HepG2 (cell line): ENCODE measurements at places on chromosomes 4 and X. TPM values are rescaled to one million over a fixed set of nuclear protein-coding genes. Genes with fewer than 3 reads are reported as not detected.
A peak's percentile ranks its signal among the peaks of the same experiment; 100 is the strongest.

The FABP2 gene
- 0.72 and 0.78 TPM in 2 replicates for polyA plus RNA-seq

DNA sequence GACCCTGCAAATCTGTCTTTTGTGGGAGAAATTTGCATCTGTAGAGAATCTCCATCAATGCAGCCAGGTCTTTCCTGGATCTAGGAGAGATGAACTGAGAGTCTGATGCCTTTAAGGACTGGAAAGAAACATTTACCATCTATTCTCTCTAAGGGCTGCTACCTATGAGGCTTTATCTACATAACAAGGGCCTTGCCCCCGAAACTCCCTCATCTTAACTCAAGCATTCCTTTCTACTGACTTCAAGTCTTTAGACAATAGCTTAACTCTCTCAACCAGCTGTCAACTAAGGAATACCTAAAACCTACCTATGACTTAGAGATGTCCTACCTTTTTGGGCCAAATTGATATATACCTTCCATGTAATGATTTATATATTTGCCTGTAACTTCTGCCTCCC lies 32.1 kb downstream of the MAGEB17 start:
- no peak for DNase-seq

DNA sequence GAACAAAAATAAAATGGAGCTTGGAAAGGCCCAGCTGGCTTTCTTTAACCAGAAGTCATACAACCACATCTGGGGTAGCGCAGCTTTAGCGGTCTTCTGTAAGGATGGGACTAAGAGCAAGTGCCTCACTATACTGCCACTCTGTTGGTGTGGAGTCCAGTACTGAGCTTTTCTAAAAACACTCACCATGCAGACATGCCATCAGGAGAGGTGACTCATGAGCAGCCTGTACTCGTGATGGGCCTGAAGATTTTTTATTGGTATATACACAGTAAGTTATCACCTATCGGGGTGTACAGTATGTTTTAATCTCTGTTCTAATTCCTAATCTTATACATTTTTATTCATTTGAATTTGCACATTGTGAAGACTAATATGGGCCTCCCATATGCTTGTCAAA lies 9.6 kb downstream of the PPP3CA start:
- no peak for DNase-seq

DNA sequence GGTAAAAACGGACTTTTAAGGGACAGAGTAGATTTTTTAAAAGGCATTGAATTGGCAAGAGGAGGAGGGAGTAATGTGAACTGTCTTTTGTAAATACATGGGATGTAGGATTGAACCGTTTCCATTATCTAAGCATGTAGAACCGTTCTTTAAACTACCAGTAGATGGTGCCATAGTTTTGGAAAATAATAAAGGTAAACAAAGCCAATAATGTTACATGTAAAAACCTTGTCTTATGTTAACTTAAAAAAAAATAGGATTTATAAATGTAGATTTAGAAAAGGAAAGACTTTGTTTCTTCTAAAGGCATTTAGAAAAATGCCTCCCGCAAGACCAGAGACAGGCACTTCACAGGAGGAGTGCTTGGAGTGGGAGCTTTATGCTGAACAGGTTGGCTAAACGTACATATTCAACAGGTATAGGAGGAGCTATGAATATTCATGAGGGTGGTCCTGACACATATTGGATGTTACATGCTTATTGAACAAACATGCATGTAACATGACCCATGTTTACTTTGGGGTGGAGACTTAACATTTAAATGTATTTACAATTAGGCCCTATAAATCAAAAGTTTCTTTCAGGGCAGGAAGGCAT lies 45.5 kb upstream of the FAM241A start:
- DNase-seq = peak; percentile 57

DNA sequence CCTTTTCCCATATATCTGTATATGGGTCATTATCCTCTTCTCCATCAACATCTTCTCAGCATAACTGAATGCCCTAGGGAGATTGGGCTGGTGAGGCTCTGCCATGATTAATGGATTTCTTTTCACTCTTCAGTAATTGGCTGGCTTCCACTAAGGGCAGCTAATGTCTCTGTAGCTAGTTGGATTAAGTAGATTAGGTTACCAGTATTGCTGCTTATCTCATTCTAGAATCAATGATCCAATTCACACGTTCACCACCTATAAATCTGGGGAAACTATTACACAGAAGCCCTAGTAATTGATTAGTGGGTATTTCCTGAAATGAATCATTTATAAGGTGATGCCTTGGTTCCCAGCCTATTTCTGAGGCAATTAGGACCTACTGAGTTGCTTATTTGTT lies 94.8 kb downstream of the KDR start:
- no peak for DNase-seq

GRCh38 chr4:72631296-72631695 lies 62.3 kb upstream of the ADAMTS3 start:
- no peak for DNase-seq

DNA sequence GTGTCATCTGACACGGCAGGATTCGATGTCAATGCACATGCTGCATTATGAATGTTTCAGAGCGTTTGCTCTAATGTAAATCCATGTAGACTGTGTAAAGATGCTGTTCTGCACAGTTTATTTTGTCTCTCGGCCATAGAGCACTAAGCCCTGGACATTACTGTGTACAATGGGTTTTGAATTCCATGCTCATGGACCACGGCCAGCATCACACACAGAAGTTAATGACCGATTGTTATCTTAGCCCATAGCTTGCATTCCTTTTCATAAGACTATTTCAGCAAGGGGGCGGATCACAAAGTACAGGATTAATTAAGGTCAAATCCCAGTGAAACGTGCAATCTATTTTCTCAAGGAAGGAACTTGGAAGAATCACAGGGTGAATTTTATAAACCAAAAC lies 286.1 kb upstream of the TENM3 start:
- no peak for DNase-seq

DNA sequence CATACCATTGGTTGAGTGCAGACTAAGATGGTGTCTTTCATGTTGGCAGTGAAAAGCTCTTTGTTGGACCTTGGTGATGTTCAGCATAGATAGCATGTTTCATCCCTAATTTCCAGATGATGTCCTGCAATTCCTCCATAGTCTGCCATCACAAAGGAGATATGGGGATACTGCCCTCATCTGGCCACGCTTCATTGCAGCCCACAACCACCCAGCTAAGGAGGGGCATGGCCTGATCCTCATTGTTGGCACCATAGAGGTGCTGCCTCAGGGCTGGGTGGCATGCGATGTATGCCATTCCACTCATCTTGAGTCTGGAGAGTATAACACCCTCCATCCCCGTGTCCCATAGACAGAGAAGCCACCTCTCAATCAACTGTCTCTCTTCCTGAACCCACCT lies 31.5 kb upstream of the NUDT6 start:
- no peak for DNase-seq

- DNase-seq = no peak
Measured at GRCh38 chr4:105808030-105808749, 87.1 kb upstream of the NPNT start.
